ENCODE measurements at places on chromosomes 4 and X. TPM values are rescaled to one million over a fixed set of nuclear protein-coding genes. Genes with fewer than 3 reads are reported as not detected.

DNA sequence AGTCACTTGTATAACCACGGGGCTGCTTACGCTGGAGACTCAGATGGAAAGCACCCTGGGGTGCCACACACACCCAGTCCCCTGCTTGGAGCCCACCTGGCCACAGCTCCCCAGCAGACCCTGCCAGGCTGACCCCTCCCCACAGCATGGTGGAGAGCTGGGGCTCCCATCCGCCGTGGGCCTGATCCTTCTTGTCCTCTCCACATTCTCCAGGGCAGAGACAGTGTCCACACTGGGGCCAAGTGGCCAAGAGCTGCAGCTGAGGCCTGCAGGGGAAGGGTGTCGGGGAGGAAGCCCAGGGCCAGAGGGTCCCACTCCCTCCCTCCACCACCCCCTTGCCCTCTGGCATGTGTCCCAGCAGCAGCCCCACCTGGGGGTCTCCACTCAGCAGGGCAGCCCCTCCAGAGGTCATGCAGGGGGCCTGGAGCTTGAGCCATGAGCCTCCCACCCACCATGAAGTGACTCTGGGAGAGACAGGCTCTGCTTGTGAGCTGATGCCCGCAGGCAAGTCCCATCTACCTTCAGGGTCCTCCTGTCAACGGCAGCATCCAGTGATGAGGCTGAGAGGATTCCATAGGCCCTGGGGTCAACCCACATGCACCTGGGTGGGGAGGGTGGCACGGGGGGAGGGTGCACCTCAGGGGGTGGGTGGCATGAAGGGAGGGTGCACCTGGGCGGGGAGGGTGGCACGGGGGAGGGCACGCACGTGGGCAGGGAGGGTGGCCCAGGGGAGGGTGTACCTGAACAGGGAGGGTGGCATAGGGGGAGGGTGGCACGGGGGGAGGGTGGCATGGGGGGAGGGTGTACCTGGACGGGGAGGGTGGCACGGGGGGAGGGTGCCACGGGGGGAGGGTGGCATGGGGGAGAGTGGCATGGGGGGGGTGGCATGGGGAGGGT is 56.4 kb downstream of the FAM53A start:
- no peaks in the 10 kb centered on the region for H3K36me3 ChIP-seq
- H3K4me3 ChIP-seq, result no peak overlapping the region
- DNase-seq, result no peak
- H3K27me3 ChIP-seq, result no peaks in the 10 kb centered on the region
- no peaks in the 10 kb centered on the region for H3K4me1 ChIP-seq

DNA sequence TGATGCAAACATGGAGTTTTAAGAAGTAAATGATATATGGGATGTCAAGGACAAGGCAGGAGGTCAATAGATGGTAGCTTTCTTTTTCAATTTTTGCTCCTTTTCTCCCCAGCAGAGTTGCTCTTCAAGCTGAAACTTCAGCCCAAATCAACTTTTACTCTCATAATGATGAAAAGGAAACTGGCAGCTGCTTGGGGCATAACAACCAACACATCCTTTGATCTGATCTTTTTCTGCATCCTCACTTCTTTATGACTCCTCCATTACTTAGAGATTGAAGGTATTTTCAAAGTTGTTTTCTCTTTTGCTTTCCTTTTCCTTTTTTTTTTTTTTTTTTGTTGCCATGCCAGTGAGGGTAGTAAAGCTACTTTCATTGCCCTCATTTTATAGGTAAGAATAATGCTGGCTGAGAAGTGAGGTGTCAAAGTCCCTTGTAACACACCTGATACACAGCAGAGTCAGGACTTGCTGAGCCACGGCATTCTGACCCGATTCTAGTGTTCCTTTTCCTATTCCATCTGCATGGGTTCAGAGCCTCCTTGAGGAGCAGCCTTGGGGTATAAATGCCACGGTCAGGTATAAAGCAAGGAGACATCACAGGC is 26.9 kb downstream of the SLC2A9 start:
- no peak for DNase-seq
- H3K4me3 ChIP-seq, result no peak overlapping the region
- H3K36me3 ChIP-seq, result peaks cover 5% of the 10 kb centered on the region
- H3K27ac ChIP-seq, result no peak overlapping the region
- peaks cover 14% of the 10 kb centered on the region for H3K4me1 ChIP-seq
- H3K27me3 ChIP-seq, result no peaks in the 10 kb centered on the region

- no peak overlapping the region for H3K27ac ChIP-seq
- peaks cover 5% of the 10 kb centered on the region for H3K36me3 ChIP-seq
- peak overlapping the region; percentile 55 for H3K4me3 ChIP-seq
- no peaks in the 10 kb centered on the region for H3K27me3 ChIP-seq
- peaks cover 26% of the 10 kb centered on the region for H3K4me1 ChIP-seq
Observed at GRCh38 chrX:57596516-57596915, 4.7 kb downstream of the ZXDB start.

- H3K27ac ChIP-seq, result peak overlapping the region; percentile 69
- no peaks in the 10 kb centered on the region for H3K36me3 ChIP-seq
- H3K4me3 ChIP-seq, result peak overlapping the region; percentile 67
- H3K4me1 ChIP-seq, result peaks cover 45% of the 10 kb centered on the region
Observed at GRCh38 chrX:19874391-19875049, 12.9 kb downstream of the SH3KBP1 start.

DNA sequence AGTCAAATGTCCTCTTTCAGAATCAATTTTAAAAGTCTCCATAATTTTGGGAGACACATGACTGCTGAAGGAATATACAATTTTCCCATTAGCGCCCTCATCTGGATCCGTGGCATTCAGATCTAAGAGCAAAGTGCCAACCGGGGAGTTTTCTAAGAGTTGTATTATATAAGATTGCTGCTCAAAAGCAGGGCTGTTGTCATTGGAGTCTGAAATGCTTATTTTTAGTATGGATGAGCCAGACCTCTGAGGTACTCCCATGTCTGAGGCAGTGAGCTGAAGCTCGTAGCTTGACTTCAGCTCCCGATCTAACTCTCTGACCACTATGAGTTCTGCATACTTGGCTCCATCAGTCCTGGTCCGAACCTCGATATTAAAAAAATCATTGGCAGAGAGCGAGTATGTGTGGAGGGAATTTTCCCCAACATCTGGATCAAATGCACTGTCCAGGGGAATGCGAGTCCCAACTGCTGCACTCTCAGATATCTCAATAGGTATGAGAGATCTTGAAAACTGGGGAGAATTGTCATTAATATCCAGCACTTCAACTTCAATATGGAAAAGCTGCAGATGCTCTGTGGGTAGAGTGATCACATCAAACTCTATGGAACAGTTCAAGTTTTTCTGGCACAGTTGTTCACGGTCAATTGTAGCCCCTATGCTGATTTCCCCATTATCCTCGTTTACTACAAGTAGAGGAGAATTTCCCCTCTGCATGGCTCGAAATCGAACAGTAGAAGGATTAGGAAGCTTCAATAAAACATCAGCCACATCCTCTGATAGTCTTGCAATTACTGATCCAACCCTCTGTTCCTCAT is 917 bp downstream of the PCDH18 start:
- H3K27ac ChIP-seq, result no peak overlapping the region
- H3K4me1 ChIP-seq, result no peaks in the 10 kb centered on the region
- H3K4me3 ChIP-seq, result no peak overlapping the region
- no peaks in the 10 kb centered on the region for H3K36me3 ChIP-seq
- H3K27me3 ChIP-seq, result no peaks in the 10 kb centered on the region

GRCh38 chrX:71103110-71103983 is 3.2 kb downstream of the CXorf65 start:
- peak overlapping the region; percentile 90 for H3K4me3 ChIP-seq
- H3K36me3 ChIP-seq, result peaks cover 11% of the 10 kb centered on the region
- DNase-seq, result peak; percentile 69

DNA sequence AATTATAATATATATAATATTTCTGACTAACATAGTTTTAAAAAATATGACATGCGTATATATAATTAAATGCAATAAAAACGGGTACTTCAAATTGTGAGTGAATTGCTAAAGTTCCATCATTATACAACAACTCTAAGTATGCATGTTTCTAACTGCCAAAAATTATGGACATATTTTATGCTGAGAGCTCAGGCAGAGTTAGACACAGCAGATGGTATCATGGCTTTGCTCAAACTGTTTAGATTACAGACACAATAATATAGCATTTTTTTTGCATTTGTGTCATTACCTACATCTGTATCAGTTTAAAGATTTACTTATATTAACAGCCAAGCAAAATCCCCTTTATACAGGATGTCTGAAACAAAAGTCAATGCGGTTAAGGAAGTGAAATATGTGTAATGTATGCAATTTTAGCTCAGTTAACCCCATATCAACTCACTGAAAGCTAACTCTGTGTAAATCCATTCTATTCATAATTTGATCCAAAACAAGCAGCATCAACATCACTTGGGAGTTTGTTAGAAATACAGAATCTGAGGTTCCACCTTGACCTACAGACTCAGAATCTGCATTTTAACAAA is 119.1 kb upstream of the CNKSR2 start:
- no peak for DNase-seq
- H3K36me3 ChIP-seq, result no peaks in the 10 kb centered on the region
- no peak overlapping the region for H3K4me3 ChIP-seq
- H3K4me1 ChIP-seq, result no peaks in the 10 kb centered on the region
- H3K27me3 ChIP-seq, result no peaks in the 10 kb centered on the region

DNA sequence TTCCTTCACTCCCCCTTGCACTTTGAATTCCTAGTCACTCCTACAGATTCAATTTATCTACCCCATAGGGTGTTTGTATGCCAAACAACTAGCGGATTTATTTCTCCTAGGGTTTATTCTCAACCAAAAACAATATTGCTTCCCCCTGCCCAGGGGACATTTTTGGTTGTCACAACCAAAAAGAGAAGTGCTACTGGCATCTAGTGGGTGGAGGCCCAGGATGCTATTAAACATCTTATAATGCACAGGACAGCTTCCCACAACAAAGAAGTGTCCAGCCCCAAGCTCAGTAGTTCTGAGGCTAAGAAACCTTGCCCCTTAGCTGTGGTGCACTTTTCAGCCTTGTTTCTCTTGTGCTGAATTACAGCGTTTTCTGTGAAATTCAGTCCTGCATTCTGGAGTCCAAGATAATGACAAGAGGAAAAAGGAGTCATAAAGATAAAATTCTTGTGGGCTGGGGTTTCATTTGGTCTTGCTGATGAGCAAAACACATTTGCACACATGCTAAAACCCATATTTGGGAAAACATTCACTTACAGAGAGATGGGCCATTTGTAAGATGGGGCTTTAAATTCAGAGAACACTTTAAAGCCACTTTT is 11.2 kb upstream of the SYTL4 start:
- H3K4me3 ChIP-seq, result no peak overlapping the region
- no peak for DNase-seq
- H3K4me1 ChIP-seq, result no peaks in the 10 kb centered on the region
- no peak overlapping the region for H3K27ac ChIP-seq
- H3K36me3 ChIP-seq, result no peaks in the 10 kb centered on the region

- H3K4me3 ChIP-seq, result no peak overlapping the region
- H3K27ac ChIP-seq, result no peak overlapping the region
- no peak for DNase-seq
- no peaks in the 10 kb centered on the region for H3K4me1 ChIP-seq
- H3K27me3 ChIP-seq, result no peaks in the 10 kb centered on the region
Observed at GRCh38 chr4:143424276-143424675, 87.6 kb downstream of the GAB1 start.

GRCh38 chr4:7878323-7878722 is 61.3 kb downstream of the AFAP1 start:
- peaks cover 13% of the 10 kb centered on the region for H3K4me1 ChIP-seq
- H3K36me3 ChIP-seq, result no peaks in the 10 kb centered on the region
- H3K4me3 ChIP-seq, result no peak overlapping the region

PARM1 gene
- total RNA-seq, result not detected

USP17L25 gene
- total RNA-seq, result not detected

FAM184B gene
- not detected for total RNA-seq
